ENCODE measurements at places on chromosomes 13 and 19.

- peak; percentile 59 for DNase-seq
These were observed 477 bp downstream of the LNX2 start for GRCh38 chr13:27619728-27620376.

DNA sequence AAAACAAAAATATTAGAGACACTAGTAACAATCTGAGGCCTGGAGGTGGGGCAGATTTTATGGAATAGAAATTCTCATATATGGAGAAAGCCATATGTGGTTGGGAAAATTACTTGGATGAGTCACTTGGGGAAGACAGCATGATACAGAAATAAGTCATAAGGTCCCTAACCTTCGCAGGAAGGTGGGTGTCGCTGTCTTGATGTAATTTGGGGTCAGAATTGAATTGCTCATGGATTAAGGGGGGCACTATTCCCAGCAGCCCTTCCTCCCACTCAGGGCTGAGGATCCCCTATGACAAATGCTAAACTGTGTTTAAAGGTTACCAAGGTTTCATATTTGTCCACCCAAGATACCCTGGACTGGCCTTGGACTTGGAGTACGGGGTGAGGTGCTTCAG lies 5.0 kb downstream of the RDH8 start:
- DNase-seq = no peak

- DNase-seq = no peak
These were observed 5.0 kb downstream of the ZNF808 start for GRCh38 chr19:52532480-52532879.

GRCh38 chr19:54630782-54631181 lies 498 bp downstream of the LILRB1 start:
- no peak for DNase-seq

DNA sequence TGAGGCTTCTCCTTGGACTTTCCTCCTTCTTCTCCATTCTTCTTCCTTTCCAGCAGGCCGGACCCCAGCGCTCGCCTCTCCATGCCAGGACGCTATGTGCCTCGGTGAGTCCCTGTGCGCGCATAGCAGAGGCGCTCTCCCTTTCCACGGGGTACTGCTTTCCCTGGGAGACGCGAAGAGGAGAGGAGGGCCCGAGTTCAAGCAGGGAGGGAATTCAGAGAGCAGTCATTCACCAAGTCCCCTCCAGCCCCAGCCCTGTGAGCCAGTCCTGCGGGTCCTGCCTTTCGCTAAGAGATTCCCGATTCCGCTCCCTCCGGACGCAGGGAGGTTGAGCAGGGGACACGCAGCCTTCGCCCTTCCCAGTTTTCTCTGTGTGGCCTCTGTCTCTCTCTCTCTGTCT lies 160.4 kb downstream of the EFNB2 start:
- DNase-seq = no peak

DNA sequence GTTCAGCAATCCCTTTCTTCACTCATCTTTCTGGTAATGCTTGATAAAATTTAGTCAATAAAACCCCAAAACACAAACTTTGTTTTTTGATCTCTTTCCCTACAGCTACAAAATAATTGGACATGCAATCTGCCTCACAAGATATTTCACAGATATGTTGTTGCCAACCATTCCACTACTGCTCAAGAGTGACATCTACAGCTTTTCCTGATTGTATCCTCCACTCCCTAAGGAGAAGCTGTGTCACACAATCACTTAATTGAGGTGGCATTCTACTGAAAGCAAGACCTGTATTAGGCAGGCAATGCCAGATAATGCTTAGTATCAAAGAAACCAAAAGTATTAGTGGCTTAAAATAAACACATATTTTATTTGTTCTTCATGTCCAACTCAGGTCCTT lies 1646.2 kb upstream of the SPRY2 start:
- DNase-seq = no peak

- DNase-seq = no peak
These were observed 67.6 kb downstream of the PIBF1 start for GRCh38 chr13:72849571-72849970.
